ENCODE measurements at places on chromosomes 2 and 18.

DNA sequence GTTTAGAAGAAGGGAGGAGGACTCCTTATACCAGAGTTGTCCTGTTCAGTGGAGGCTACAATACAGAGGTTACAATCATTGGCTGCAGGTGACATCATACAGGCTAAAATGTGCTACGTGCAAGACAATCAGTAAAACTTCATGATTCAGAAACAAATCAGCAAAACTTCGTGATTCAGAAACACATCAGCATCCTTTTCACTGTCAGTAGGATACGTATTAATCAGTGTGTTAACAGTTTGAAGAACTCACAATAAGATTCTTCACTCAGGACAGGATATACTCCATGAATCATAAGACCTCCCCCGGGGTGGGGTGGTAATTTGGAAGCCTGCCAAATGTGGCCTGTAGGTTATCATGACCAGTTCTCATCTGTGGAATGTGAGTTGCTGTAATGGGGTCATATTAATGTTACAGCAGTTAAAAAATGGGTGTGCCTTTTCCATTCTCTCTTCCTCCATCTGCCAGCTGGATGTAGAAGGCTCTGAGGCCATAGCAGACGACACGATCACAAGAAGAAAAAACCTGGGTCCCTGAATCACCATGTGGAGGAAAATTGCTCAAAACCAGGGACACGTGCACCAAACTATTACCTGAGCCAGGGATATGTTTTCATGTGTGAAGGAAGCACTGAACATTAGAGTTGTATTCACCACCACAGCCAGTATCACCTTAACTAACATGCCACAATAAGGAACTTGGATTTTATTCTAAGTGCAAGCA is 134.8 kb upstream of the CREB1 start:
- DNase-seq: peak; percentile 9

DNA sequence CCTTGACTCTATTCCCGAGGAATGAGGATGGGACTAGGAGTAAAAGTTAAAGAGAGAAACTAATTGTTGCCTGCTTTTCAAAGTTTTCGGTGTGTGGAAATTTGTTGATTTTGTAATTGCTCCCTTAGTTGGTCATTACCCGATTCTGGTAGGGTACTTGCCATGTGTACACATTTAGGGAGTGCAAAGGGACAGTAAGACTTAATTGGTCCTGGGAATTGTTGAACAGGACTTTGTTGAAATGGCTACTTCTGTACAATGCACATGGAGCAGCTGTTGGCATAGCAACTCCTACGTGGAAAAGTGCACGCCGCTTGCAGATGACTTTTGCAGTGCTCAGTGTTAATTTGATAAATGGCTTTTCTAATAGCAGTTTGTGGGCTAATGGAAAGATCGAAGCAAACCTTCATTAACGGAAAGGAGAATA is 22.9 kb downstream of the EPAS1 start:
- DNase-seq: no peak

- no peak for DNase-seq
Measured at GRCh38 chr18:60554967-60555366, 182.4 kb upstream of the MC4R start.

DNA sequence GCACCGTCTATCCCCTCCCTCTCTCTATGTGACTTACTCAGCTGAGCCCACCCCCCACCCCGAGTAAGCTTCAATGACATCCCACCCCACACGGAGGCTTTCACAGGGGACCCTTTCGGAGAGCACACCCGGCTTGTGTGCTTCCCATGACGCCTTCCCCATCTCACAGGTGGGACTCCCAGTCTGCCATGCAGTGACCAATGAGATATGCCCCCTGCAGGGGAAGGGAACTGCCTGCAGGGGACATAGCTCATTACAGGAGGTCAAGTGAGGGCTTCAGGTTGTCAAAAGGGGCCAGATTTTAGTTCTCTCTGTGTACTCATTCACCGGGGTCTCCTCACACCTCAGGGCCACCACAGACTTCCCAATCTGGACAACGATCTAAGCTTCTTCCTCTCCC is 112.6 kb downstream of the GAREM1 start:
- DNase-seq: no peak

GRCh38 chr2:176291809-176292283 is 22.6 kb downstream of the MTX2 start:
- no peak for DNase-seq

DNA sequence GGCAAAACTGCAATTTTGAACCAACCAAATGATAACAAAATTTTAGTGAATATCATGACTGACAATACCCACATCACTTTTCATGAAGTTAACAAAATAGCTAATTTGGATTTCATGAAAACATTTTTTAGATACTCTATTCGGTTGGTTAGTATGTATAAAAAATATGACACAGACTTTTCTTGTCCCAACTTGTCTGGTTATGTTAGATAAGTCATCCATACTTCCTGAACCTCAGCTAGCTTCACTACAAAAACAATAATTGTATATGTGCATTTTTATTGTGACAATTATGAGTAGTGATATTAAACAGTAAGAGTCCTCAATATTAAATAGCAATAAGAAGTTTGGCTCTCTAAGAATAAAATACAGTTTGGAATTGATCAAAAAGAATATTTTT is 408.1 kb upstream of the DSEL start:
- DNase-seq: no peak

DNA sequence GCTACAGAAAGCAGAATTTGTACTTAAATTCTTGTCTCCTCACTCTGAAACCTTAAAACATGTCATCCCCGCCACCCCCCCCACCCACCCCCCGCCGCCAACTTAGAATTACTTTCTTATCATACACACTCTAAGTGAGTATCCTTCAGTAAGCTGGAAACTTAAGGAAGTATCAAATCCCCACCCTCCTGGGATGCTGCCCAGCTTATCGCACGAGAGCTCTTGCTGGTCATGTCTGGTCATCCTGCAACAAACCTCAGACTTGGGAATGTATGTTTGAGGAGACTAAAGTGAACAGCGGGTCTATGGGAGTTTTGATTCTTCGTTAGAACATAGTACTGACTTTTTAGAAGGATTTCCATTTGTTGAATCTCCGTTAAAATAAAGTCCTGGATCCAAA is 203.3 kb downstream of the PTGR3 start:
- DNase-seq: no peak

GRCh38 chr2:200796561-200796960 is 15.1 kb upstream of the BZW1 start:
- no peak for DNase-seq

GRCh38 chr18:55338978-55339650 is 248.9 kb downstream of the TCF4 start:
- DNase-seq: no peak

DNA sequence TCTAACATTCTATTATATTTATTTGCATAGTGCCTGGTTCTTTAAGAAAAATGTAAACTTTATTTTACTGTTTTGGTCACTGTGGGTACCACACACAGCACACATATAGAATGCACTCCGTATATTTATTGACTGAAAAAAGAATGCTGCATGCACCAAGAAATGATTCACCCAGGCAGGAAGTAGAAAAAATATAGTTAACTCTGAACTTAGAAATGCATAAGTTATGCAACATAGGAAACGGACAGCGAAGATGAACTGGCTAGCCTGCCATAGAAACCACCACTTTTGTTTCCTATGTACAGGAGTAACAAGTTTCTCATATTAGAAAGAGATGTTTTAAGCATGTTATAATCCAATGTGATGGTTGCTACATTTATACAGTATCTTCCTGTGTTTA is 635.8 kb downstream of the DSC3 start:
- DNase-seq: no peak

- DNase-seq: peak; percentile 71
Measured at GRCh38 chr2:237432484-237433092, 18.6 kb upstream of the COL6A3 start.

DNA sequence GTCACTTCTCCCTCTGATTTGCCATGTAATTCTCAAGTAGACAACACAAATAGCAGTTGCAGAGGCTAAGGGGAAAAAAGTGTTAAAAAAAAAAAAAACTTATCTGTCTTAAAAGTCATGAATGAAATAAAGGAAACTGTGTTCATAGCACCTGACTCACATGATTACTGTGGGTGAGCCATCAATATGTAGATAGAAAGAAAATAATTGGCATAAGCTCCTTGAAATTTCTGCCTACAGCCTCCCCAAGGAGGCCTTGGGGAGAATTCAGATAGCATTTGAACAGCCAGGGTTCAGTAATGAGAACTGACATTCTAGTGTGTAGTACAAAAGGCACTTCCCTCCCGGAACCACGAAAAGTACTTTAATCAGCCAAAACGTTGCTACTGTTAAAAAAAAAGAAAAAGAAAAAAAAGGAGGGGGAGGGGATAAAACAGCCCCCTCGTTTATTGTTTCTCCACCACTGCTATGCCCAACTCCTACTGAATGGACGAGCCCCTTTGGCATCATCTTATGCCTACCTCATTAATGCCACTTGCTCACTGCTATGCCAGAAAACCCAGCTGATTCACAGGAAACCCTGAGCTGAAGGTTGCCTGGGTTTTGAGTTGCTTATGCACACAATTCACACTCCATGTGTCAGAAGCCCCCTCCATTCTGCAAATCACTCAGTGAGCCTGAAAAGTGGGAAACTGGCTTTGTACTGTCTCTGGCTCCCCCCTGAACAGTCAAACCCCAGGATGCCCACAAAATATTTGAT is 65.5 kb upstream of the KLF7 start:
- no peak for DNase-seq

DNA sequence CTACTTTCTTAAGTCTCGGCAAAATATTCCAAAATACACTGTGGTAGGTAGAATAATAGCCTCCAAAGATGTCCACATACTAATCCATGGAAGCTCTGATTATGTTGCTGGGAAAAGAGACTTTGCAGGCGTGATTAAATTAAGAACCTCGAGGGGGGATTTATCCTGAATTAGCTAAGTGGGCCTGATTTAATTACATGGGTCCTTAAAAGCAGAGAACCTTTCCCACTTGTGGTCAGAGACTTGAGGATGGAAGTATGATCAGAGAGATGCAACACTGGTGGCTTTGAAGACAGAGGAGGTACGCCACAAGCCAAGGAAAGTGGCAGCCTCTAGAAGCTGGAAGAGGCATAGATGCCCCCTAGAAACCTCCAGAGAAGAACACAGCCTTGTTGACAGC is 2.8 kb downstream of the DYM start:
- DNase-seq: no peak

- DNase-seq: no peak
Measured at GRCh38 chr2:120590841-120591240, 144.8 kb upstream of the GLI2 start.

GRCh38 chr2:166135849-166136258 is 8.0 kb upstream of the SCN1A start:
- DNase-seq: no peak

DNA sequence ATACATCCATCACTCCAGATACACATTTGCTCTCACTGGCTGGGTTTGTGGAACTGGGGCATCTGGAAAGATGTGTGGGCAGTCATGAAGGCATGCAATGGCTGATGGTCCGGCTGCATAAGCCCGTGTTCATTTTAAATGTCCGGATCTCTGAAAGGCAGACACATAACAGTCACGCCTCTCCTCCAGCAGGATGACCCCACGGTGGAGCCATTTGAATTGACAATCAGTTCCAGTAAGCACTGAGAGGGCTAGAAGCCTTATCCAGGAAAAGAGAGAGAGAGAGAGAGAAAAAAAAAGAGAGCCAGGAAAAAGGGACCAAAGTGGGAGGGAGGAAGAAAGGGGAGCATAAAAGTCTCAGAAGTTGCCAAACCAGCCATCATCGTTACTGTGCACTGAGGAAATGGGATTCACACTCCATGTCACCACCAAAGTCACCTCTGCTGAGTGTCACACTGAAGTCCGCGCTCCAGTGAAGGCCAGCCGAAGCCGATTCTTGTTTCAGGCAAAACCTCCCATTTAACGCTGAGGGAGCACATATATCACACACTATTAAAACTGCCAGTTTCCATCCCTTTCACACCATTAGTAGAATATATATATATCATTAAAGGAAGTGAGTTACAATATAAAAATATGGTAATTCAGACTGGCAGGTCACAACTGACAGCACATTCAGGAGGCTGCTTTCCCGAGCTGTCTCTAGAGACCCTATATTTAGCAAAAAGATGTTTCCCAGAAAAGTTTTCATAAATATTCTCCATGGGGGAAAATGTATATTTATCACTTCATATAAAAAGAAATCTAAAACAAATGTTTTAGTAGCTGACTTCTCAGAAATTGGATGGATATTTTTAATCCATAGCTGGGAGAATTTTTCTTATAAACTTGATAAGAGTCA is 142.0 kb downstream of the ACTR3 start:
- DNase-seq: no peak

GRCh38 chr18:9069601-9070000 is 32.9 kb upstream of the NDUFV2 start:
- no peak for DNase-seq

DNA sequence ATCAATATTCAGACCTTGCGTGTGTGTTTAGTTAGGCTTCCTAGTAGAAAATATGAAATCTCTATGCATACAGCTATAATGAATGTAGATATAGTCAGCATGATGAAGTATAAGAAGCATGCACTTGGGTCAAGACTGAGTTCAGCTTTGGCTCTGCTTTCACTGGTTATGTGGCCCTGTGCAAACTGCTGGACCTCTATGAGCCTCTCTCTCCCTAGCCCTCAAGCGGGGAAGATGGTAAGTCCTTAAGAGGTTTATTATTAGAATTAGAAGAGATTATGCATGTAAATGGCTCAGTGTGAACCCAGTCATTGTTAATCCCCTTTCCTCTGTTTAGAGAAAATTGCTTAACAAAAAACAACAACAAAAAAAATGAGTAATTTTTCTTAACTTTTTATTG is 178.8 kb upstream of the NXPH2 start:
- DNase-seq: no peak

DNA sequence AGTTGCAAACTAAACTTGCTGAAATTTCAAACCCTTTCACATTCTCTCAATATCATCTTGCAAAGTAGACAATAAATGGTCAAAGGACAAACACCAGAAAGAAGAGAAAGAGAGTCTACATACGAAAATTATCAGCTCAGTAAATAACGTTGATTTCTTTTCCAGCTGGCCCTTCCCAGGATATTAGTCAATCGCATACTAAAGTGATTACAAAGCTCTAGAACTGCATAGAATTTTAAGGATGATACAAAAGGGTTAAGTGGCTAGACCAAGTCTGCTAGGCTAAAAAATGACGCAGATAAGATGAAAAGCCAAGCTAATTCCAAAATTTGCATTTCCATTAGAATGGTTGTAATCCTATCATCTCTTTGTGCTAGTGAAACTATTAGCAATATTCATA is 405.7 kb downstream of the FBXO15 start:
- no peak for DNase-seq

DNA sequence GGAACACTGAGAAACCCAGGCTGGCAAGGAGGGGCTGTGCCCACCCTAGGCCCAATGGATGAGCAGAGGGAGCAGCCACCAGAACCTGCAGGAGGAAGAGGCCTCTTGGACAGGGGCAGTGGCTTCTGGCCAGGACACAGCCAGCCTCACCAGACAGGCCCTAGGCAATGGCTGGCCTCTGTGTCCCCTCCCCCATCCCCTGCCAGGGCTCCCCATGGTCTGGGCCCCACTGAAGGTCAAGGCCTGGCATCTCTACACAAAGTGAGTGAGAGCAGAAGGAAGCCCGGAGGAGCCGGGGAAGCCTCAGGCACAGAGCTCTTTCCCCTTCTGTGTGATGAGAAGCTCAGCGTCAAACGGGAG is 6.3 kb downstream of the PRLH start:
- DNase-seq: no peak

GRCh38 chr18:9416563-9417072 is 58.7 kb upstream of the RALBP1 start:
- DNase-seq: no peak

- DNase-seq: no peak
Measured at GRCh38 chr18:50494569-50494968, 65.3 kb upstream of the MAPK4 start.

All from stimulated activated CD8-positive, alpha-beta memory T cell treated with anti-CD3 and anti-CD28 coated beads, Interleukin-7, amount 100 ng/mL, for 24 hours (primary cell).